Effector memory CD4-positive, alpha-beta T cell (primary cell): ENCODE measurements at places on chromosomes 1 and 21.

GRCh38 chr1:63921359-63921758 lies 147.5 kb downstream of the ROR1 start:
- no peak for DNase-seq

DNA sequence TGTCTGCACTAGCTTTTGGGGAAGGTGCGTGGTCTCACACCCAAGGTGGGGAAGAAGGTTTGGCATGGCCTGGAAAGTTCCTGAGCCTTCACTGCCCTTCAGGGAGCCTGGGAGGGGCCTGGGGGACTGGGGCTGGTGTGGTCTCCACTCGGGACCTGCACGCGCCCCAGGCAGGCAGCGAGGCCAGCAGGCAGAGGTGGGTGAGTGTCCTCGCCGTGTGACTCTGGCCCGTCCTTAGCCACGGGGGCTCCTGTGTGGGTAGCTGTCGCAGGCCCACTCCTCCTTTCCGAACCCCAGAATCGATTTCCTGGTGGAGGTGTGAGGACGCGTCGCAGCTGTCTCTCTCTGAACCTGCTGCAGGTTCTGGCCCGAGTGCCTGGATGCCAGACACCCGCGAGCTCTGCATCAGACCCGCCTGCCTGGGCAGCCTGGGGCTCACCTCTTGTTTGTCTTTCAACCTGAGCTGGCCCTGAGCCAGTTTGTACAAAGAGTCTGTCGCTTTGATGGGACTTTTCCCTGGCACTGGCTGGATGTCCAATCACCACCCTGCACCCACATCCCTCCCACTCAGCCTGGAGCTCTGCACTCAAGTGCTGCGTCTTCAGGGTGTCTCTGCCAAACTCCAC lies 36.0 kb upstream of the SLC19A1 start:
- no peak for DNase-seq

DNA sequence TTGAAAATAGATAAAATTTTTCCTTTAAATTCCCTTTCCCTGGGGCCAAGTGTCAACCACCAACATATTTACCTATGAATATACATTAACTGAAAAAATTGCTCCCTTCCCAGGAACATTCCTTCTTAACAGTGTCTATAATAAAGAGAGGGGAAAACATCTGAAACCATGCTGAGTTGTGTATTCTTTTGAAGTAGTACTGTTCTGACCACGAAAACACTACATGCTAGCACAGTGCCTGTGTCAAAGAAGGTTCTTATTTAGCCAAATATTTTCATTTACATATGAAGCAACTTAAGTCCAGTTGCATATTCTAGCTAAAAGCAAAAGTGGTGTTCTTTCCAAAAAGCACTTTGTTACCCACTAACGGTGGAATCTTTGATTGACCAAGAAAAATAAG lies 311.2 kb downstream of the VAV3 start:
- no peak for DNase-seq

DNA sequence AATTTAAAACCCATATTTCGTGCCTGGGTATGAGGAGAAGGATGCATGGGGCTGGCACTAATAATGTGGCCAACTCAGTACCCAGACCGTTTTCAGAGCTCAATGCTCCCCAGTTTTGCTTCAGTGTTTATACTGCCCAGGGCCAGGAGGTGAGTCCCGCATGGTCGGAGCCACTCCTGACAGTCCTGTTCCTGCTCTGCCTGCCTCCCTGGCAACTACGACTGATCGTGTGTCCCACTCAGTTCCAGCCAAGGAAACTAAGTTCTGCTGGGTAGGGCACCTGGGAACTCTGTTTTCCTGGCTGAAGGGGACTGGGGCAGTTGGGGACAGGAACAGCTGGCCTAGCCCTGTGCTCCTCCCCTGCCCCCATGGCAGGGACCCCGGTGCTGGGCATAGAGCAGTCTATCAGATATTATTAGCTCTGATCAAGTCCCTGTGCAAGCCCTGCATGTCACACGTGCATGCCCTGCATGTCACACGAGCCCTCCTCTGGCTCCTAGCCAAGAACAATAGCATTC lies 19.2 kb downstream of the S100A7 start:
- no peak for DNase-seq

DNA sequence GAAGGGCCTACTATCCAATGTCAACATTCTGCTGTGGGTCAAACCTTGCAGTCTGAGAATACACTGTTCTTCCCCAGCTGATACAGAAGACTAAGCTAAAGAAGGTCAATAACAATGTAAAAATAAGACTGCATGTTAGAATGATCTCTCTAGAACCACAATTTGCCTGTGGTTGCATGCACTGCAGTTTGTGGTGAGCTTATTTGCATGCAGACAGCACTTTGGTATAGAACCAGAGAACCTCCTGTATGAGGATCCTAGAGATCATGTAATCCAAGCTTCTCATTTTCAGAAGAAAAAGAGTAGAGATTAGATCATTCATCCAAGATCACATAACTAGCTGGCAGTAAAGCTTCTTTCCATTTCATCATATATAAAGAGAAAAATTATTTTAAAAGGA lies 15.8 kb downstream of the SYNJ1 start:
- DNase-seq = no peak

DNA sequence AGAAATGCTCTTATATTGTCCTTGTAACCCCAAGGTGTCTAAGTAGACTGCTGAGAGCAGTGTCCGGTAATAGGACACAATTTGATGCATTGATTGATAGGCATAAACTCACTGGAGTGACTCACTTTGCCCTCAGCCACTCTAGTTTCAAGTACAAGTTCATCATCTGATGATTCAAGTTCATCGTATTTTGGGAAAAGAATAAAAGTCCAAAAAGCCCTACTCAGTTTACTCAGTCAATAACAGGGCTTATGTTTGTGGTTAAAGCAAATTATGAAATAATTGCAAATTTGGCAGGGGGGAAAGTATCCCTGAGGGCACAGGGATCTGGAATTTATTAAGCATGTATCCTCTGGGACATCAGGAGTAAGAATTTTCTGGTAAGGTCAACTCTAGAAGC lies 7.6 kb upstream of the ATF3 start:
- DNase-seq = no peak

DNA sequence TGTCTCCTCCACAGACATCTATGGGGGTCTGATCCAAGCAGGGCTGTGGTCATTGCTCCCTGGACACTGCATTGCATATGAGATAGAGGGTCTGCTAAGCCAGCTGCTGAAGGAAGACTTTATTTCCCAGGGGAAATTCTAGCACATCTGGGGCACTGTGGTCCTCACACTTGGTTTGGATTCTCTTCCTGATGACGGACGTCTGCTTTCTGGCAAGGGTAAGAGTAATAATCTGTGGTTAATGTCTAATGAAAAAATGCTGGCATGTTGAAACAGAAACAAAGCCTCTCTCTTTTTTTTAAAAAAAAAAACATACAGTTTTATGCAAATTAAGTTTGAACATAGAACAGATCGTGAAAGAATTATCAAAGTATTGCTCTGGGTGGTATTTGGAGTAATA lies 553.9 kb downstream of the DPYD start:
- DNase-seq = no peak
